ENCODE measurements at places on chromosomes 4 and X. TPM values are rescaled to one million over a fixed set of nuclear protein-coding genes. Genes with fewer than 3 reads are reported as not detected.

COMMD8 gene
- total RNA-seq: 15.7 TPM

TMEM35A gene
- total RNA-seq: 0.30 TPM

GRCh38 chr4:80094191-80094590, 21.2 kb upstream of the ANTXR2 start:
- DNase-seq: no peak

HEPH gene
- 11.8 TPM for total RNA-seq

DNA sequence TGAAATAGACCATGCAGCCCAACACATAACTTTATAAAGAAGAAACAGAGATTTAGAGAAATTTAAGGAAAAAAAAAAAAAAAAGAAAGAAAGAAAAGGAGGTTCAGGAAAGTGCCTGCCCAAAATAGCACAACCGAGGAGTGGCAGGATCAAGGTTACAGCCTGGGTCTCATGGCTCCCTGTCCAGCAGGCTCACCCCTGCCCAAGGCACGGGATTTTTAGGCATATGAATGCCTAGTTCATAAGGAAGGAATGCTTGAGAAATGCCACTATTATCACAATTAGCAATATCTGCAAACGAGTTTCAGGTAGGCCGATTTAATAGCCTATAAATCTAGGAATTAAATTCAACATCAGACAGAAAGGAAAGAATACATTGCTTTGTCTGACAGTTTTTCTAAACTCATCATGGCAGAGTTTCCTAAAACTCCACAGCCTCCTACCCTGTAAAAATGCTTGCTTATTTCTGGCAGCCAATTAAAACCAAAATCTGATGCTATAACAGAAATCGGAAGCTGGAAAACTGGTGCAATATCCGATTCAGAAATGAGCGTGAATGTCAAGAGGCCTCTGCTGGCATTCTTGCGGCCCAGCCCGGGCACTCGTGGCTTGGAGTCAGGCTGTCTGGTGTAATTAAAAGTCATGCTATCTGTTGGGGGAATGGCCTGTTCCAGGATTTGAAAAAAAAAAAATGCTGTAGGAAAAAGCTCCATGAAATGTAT, 63.5 kb downstream of the GEMIN8 start:
- DNase-seq: no peak

PFKFB1 gene
- total RNA-seq: 0.22 TPM

DNA sequence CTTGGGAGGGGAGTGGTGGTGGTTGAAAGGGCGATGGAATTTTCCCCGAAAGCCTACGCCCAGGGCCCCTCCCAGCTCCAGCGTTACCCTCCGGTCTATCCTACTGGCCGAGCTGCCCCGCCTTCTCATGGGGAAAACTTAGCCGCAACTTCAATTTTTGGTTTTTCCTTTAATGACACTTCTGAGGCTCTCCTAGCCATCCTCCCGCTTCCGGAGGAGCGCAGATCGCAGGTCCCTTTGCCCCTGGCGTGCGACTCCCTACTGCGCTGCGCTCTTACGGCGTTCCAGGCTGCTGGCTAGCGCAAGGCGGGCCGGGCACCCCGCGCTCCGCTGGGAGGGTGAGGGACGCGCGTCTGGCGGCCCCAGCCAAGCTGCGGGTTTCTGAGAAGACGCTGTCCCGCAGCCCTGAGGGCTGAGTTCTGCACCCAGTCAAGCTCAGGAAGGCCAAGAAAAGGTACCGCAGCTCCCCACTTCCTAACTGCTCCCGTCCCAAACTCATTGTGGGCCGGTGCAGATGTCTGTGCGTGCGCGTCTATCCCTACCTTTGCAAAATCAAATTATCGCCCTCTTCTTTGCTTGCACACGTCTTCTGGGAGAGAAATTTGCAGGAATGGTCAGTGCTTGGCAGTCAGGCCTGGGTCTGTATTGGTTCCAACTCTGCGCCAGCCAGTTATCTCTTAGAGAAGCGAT, 533 bp downstream of the IL15 start:
- DNase-seq: peak; percentile 66

TCEAL2 gene
- not detected for total RNA-seq

USP26 gene
- total RNA-seq: not detected

CTSO gene
- total RNA-seq: 6.2 TPM

DNA sequence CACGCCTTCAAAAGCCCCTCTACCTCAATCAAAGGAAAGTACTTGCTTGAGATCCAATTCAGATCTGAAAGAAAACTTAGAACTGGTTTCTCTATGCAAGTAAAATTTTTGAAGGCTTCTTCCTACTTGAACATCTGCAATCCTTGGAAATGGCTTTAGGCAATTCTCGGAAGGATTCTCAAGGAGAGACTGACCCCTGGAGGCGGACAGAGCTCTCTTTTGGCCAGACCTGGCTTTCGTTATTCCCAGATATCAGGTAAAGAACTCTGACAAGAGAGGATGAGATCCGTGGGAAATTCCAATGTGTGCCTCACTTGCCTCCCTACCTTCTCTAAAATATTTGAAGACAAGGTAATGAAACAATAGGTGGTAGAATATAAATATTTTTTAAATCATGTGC, 670.3 kb upstream of the FAM241A start:
- no peak for DNase-seq

DNA sequence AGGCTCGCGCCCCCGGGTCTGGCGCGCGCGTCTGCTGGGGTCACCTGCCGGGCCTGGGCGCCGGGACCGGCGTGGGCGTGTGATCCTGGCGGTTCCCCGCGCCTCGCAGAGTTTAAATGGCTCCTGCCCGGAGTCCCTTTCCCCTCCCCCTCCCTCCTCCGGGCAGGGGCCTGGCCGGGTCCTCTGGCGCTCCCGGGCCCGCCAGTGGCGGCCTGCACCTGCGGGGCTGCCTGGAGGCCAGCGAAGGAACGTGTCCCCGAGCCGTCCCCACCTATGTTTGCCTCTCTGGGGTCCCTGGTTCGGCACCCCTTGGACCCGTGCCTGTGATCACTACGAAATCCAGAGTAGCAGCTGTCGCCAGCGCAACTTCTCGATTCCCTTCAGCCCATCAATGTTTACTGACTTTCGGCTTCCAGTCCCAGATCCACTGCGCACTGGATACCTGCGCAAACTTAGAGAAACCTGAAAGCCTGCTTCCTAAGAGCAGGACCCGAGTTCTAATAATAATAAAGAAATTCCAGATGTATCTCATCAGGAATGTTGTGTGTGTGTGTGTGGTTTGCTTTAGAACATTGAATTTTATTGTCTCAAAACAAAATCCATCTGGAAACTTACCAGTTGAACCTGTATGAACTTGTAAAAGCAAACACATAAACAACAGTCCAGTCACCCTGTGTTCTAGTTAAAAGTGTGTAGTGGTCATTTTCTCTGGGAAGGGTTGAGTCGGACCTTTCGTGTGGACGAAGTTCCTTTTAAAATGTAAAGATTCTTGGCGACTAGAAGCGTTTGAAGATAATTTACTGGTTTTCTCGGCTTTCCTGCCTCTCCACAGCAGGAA, 788 bp downstream of the SHROOM2 start:
- DNase-seq: no peak

DNA sequence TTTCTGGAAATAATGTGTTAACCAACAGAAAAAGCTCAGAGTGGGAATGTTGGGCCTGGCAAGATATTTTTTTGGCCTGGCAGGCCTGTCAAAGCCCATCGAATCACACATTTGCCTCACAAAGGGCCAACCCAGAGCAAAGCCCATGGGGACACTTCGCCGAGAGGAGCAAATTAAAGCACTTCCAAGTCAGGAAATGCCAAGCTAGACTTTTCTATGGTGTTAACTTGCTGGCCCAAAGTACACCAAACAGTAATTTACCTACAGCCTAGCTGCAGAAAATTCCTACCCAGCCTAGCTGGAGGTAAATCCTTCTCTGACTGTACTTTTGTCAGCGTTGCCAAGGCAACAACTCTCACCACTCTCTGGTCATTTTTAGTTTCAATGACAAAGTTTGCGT, 288.6 kb upstream of the LDB2 start:
- DNase-seq: no peak

DNA sequence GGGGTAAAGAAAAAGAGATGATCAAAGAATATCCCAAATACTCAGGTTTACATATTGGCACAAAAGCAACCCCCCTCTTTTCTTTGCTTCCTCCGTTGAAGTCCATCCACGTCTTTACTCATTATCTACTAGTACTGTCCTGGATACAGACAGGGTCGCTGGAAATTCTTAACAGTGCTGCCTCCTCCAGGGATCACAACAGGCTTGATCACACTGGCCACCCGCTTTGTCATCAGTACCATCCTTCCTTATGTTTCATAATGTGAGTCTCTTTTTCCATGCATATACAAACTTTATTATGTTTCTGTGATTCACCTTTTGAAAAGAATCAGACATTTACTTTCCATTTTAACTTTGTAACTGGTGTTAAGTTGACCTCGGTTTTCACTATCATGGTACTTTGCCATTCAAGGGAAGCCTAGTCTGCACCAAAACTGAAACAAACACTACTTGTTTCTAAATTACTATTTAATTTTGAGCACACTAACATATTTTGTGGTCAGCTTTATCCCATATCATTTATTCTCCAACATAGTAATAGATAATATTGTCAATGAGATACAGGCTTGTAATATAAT, 387.5 kb upstream of the PPP1R2C start:
- no peak for DNase-seq

GRCh38 chrX:132677233-132677716, 188.4 kb upstream of the MBNL3 start:
- DNase-seq: no peak
